Myometrial cell (primary cell): ENCODE measurements at places on chromosomes 7 and 10. TPM values are rescaled to one million over a fixed set of nuclear protein-coding genes. Genes with fewer than 3 reads are reported as not detected.

ANKRD61 gene
- total RNA-seq, result not detected in 2 replicates

BAZ1B gene
- total RNA-seq, result 21.6 and 33.7 TPM in 2 replicates

OR6V1 gene
- not detected in 2 replicates for total RNA-seq

WAPL gene
- total RNA-seq, result 23.6 and 26.2 TPM in 2 replicates

CYP26C1 gene
- total RNA-seq, result not detected in 2 replicates

PRLHR gene
- not detected in 2 replicates for total RNA-seq

TMEM176B gene
- 0.35 and 0.58 TPM in 2 replicates for total RNA-seq

GPNMB gene
- 19.6 and 23.2 TPM in 2 replicates for total RNA-seq

EGR2 gene
- total RNA-seq, result not detected in 2 replicates
